Small intestine (tissue), 16 donors: ENCODE measurements at places on chromosomes 7 and 10.
A peak's percentile ranks its signal among the peaks of the same experiment; 100 is the strongest.

DNA sequence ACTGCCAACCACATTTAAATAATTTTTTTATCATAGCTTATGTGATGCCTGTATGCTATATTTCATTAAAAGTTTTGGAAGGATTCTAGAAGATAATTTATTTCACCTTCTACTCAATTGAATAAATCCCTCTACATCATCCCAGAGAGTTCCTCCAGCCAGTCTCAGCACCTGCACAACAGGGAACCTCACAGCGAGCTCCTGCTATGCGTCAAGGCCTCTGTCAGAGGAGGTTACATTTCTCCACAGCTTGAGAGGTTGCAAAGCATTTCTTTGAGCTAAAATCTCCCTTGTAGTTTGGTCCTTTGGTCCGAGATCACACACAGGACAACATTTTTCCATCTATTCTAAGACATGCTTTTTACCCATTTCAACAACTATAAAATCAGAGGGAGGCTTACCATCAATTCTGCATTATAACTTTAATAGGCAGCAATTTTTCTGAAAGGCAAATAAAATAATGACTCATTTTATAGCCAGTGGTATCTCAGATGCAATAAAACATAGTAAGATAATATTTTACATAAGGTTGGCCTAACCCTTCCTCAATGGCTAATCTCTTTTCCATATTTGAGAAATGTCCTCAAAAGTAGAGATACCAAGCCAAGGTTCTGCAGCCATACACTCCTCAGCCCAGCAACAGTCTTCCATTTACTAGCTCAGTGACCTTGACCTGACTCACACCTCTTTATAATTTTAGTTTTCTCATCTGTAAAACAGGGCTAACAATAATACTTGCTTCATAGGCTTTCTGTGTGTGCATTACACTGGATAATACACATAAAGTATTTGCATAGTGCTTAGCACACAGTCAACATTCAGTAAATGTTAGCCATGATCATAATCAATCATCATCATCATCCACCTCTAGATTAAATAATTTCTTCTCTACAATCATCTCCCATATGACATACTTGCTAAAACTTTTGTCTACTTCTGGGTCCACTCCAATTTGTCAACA, 68.8 kb downstream of the DOCK4 start:
- peak; percentile 39 for DNase-seq

- DNase-seq = no peak
Observed at GRCh38 chr7:12890586-12890985, 203.2 kb downstream of the ARL4A start.

GRCh38 chr10:4202938-4203337, 417.9 kb upstream of the KLF6 start:
- DNase-seq = no peak

GRCh38 chr7:97506728-97507127, 225.2 kb upstream of the TAC1 start:
- DNase-seq = no peak

GRCh38 chr7:142881586-142882337, 3.8 kb downstream of the TRPV6 start:
- no peak for DNase-seq
